ENCODE measurements at places on chromosomes 6 and 20. TPM values are rescaled to one million over a fixed set of nuclear protein-coding genes. Genes with fewer than 3 reads are reported as not detected.

Gene IMPG1
- total RNA-seq, result not detected

- H3K27me3 ChIP-seq, result no peaks in the 10 kb centered on the region
- H3K36me3 ChIP-seq, result peaks cover 21% of the 10 kb centered on the region
- peak; percentile 62 for DNase-seq
- H3K27ac ChIP-seq, result no peak overlapping the region
Measured at GRCh38 chr20:1391640-1392442, 1.0 kb downstream of the FKBP1A start.

- no peak overlapping the region for H3K4me3 ChIP-seq
- no peaks in the 10 kb centered on the region for H3K36me3 ChIP-seq
- H3K4me1 ChIP-seq, result no peaks in the 10 kb centered on the region
- H3K27me3 ChIP-seq, result no peaks in the 10 kb centered on the region
Measured at GRCh38 chr6:123965894-123966293, 162.2 kb downstream of the NKAIN2 start.

Gene PLEKHG1
- total RNA-seq, result 0.08 TPM

DNA sequence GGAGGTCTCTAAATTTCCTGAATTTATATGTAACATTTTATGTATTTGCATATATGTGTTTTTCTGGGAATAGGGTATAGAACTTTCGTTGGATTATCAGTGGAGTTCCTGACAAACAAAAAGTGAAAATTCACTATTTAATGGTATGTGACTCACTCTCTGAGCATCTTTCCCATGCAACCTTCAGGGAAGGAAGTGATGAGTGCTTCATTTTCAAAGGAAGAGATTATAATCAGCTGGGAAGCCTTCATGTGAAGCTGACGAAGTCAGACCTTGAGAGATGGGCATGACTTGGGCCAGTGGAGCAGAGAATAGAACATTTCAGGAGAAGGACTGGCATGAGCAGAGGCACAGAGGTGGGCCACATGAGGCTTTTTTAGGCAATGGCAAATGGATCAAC lies 72.7 kb downstream of the FAXC start:
- DNase-seq, result no peak
- peaks cover 7% of the 10 kb centered on the region for H3K4me1 ChIP-seq
- no peak overlapping the region for H3K27ac ChIP-seq
- peaks cover 11% of the 10 kb centered on the region for H3K36me3 ChIP-seq
- no peak overlapping the region for H3K4me3 ChIP-seq

DNA sequence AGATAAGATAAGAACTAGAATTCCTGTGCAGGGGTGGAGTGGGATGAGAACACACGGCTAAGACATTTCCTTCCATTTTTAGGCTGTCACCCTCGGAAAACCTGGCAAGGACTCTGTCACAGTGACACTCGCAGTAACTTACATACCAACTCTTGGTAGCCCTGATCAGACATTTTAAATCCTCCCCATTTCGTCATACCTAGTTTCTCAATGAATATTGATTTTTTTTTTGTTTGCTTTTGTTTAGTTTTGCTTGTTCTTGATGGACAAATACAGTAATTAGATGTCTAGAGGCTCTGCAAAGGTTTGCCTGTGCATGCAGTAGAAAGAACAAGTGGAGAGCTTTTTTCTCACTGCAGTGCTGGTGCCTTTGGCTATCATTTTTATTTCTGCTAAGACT lies 213.0 kb upstream of the FAM83B start:
- H3K36me3 ChIP-seq, result no peaks in the 10 kb centered on the region
- H3K4me1 ChIP-seq, result no peaks in the 10 kb centered on the region
- H3K27ac ChIP-seq, result no peak overlapping the region
- H3K4me3 ChIP-seq, result no peak overlapping the region

DNA sequence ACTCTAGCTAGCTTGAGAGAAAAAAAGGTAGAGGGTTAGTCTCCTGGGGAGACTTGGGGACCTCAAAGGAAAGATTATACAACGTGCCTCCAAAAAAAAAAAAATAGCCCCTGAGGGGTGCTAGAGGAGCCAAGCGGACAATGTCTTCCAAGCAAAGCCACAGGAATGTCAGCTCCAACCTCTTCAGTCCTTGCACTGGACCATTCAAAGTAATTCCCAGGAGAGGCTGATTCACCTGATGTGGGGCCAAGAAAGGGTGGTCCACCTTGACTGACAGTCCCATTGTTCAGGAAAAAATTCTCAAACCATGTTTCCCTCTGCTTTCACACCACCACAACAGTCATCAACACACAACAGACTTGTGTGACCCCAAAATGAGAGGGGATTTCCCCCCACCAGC lies 30.7 kb downstream of the ASIP start:
- peaks cover 32% of the 10 kb centered on the region for H3K4me1 ChIP-seq
- peak; percentile 80 for DNase-seq
- H3K4me3 ChIP-seq, result no peak overlapping the region

GRCh38 chr20:43949741-43950618 lies 35.3 kb downstream of the TOX2 start:
- H3K4me1 ChIP-seq, result peaks cover 47% of the 10 kb centered on the region
- peaks cover 19% of the 10 kb centered on the region for H3K36me3 ChIP-seq
- no peak overlapping the region for H3K27ac ChIP-seq
- no peak overlapping the region for H3K4me3 ChIP-seq

GRCh38 chr20:37356387-37356786 lies 10.4 kb downstream of the SRC start:
- H3K27me3 ChIP-seq, result no peaks in the 10 kb centered on the region
- no peak overlapping the region for H3K27ac ChIP-seq
- H3K4me1 ChIP-seq, result no peaks in the 10 kb centered on the region

Gene CABLES2
- total RNA-seq, result 6.9 TPM

Gene PRRT1
- not detected for total RNA-seq

Gene PCSK2
- total RNA-seq, result not detected

GRCh38 chr6:169337886-169338445 lies 84.3 kb upstream of the THBS2 start:
- no peak for DNase-seq
- no peak overlapping the region for H3K4me3 ChIP-seq
- H3K4me1 ChIP-seq, result 0 out of 2 replicates have a peak, but pooled peaks cover 4% of the 10 kb centered on the region
- H3K27me3 ChIP-seq, result no peaks in the 10 kb centered on the region
- no peaks in the 10 kb centered on the region for H3K36me3 ChIP-seq

- H3K36me3 ChIP-seq, result no peaks in the 10 kb centered on the region
- no peak overlapping the region for H3K4me3 ChIP-seq
- no peak overlapping the region for H3K27ac ChIP-seq
- H3K27me3 ChIP-seq, result no peaks in the 10 kb centered on the region
Measured at GRCh38 chr20:44222633-44223368, 12.2 kb upstream of the OSER1 start.

- no peaks in the 10 kb centered on the region for H3K27me3 ChIP-seq
- H3K27ac ChIP-seq, result no peak overlapping the region
- DNase-seq, result no peak
- H3K36me3 ChIP-seq, result no peaks in the 10 kb centered on the region
Measured at GRCh38 chr6:43993881-43994523, 133.2 kb downstream of the MRPL14 start.

Gene C6orf15
- total RNA-seq, result not detected

GRCh38 chr6:156687789-156688619 lies 89.2 kb upstream of the ARID1B start:
- peak overlapping the region; percentile 62 for H3K27ac ChIP-seq
- no peak for DNase-seq
- peaks cover 16% of the 10 kb centered on the region for H3K4me1 ChIP-seq
- no peaks in the 10 kb centered on the region for H3K27me3 ChIP-seq

Gene NMBR
- not detected for total RNA-seq

DNA sequence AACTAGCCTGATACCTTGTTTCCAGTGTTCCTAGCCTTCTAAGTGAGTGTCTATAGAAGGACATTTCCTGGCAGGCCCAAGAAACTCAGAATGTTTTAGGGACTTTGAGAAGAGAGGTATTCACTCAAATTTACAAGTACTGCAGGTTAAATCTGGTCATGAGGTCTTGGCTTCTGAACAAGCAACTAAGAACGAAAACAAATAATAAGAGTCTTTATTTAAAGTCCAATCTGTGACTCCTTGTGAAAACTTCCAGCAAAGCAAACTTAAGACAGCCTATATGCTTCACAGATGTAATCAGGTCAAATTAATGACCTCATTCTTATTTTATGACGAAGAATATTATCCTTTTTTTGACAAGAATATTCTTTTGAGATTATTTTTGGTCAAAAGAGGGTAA lies 79.4 kb upstream of the PRSS16 start:
- no peak overlapping the region for H3K4me3 ChIP-seq
- H3K27ac ChIP-seq, result peak overlapping the region; percentile 30
- H3K4me1 ChIP-seq, result 0 out of 2 replicates have a peak, but pooled peaks cover 4% of the 10 kb centered on the region
- no peaks in the 10 kb centered on the region for H3K27me3 ChIP-seq

Gene BCAS1
- 0.66 TPM for total RNA-seq

Gene MOCS1
- 13.7 TPM for total RNA-seq

DNA sequence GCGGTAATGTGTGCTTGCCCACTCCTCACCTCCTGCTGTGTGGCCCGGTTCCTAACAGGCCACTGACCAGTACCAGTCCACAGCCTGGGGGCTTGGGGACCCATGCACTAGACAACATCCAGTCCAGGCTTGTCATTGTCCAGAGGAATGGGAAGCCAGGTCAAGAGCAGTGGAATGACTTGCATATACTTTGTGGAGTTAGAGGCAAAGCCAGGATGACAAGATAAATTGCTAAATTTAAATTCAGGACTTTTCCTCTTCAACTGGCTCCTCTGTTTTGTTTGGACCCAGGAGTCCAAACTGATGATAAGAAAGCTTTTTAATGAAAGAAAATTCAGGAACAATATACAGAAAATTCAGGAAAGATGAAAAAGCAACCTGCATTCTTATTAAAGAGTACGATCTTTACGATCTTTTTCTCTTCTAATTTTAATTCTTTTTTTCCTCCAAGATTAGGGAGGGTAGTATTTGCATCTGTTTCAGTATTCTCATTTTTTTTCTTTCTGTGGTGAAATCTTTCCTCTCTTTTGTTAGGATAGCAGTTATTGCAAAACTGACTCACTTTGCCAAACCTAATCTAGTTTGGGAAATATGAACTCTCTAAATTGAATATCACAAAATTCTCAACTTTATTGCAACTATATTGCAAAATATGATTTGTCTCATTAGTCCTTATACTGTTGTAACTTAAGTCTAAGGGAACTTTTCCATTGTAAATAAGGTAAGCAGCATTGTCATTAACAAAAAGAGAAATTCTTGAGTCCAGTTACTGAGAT lies 48.2 kb downstream of the DCBLD1 start:
- DNase-seq, result no peak
- no peaks in the 10 kb centered on the region for H3K27me3 ChIP-seq
- H3K27ac ChIP-seq, result no peak overlapping the region
- H3K4me1 ChIP-seq, result no peaks in the 10 kb centered on the region
- H3K36me3 ChIP-seq, result peaks cover 51% of the 10 kb centered on the region

GRCh38 chr20:47609001-47609400 lies 107.3 kb downstream of the NCOA3 start:
- no peak for DNase-seq
- H3K4me3 ChIP-seq, result no peak overlapping the region
- H3K4me1 ChIP-seq, result peaks cover 21% of the 10 kb centered on the region

DNA sequence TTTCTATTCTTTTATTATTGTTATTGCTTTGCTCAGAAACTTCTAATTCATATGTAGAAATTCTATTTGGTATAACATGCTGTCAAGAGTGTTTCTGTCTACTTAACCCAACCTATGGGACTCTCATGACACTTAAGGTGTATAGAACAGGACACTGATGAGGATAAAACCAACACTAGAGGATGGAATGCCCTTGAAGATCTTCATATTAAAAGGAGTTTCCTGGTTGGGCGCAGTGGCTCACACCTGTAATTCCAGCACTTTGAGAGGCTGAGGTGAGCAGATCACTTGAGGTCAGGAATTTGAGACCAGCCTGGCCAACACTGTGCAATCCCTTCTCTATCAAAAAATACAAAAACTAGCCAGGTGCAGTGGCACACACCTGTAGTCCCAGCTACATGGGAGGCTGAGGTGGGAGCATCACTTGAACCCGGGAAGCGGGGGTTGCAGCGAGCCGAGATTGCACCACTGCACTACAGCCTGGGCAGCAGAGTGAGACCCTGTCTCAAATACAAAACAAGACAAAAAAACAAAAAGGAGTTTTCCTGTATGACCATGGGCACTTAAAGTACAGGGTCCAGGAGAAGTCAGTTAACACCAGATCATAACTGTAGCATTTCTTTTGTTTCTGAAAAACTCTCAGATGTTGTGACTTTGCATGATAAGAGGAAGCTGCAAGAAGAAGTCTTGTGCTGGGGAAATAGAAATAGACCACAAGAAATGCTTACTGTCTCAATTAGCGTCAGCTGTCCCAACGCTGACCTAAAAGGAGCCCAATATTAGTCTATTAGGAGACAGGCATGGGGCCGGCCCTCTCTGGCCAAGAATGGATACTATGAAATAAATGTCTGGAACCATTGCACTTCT lies 38.9 kb upstream of the CD2AP start:
- no peak overlapping the region for H3K27ac ChIP-seq
- no peak overlapping the region for H3K4me3 ChIP-seq
- H3K36me3 ChIP-seq, result no peaks in the 10 kb centered on the region
- DNase-seq, result no peak

Gene KAT14
- total RNA-seq, result 15.3 TPM

DNA sequence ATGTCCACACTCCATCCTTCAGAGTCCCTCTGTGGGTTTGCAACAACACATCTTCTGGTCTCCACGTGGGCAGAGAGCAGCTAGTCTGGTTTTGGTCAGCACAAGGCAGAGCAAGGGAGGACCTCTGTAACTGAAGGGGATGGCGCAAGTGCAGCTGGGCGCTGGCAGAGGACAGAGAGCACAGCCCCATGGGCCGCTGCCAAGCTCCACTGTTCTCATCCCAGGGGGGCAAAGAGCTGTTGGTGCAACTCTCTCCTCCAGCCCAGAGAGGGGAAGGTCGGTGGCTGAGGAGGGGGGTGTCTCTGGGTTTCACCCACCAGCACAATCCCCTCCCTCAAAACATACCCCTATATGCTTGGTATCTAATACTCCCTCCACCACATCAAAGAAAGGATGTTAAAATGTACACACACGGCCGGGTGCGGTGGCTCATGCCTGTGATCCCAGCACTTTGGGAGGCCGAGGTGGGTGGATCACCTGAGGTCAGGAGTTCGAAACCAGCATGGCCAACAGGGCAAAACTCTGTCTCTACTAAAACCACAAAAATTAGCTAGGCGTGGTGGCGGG lies 9.1 kb downstream of the ATP9A start:
- no peak overlapping the region for H3K27ac ChIP-seq
- no peak for DNase-seq
- peaks cover 13% of the 10 kb centered on the region for H3K4me1 ChIP-seq
- no peak overlapping the region for H3K4me3 ChIP-seq

GRCh38 chr6:25352285-25352684 lies 73.1 kb downstream of the CARMIL1 start:
- H3K4me1 ChIP-seq, result peaks cover 10% of the 10 kb centered on the region
- no peak overlapping the region for H3K27ac ChIP-seq
- no peaks in the 10 kb centered on the region for H3K36me3 ChIP-seq
- no peaks in the 10 kb centered on the region for H3K27me3 ChIP-seq
- H3K4me3 ChIP-seq, result no peak overlapping the region
- no peak for DNase-seq

Gene IFT52
- total RNA-seq, result 32.5 TPM

Gene SIRPG
- total RNA-seq, result not detected

Gene PHACTR1
- total RNA-seq, result not detected

Gene SIRPD
- total RNA-seq, result not detected

DNA sequence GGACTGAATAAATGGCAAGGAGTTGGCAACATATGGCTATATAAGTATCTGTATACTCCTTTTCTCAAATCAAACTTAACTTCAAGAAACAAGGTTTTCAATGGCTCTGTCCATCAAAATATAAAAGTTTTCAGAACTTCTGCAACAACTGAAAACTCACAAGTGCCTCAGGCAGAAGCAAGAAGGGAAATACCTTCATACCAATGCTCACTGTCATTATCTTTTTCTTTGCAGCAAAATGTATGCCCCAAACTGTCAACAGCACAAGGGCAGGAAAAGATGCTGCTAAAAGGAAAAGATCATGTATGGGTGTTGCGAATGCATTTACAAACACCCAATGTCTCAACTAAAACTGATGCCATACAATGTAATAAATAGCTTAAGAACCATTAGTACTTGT lies 45.9 kb downstream of the PTPRK start:
- no peaks in the 10 kb centered on the region for H3K27me3 ChIP-seq
- no peaks in the 10 kb centered on the region for H3K36me3 ChIP-seq
